Mucosa of gallbladder (tissue), 1 donor: ENCODE measurements at places on chromosomes 1 and 21. TPM values are rescaled to one million over a fixed set of nuclear protein-coding genes. Genes with fewer than 3 reads are reported as not detected.

DNA sequence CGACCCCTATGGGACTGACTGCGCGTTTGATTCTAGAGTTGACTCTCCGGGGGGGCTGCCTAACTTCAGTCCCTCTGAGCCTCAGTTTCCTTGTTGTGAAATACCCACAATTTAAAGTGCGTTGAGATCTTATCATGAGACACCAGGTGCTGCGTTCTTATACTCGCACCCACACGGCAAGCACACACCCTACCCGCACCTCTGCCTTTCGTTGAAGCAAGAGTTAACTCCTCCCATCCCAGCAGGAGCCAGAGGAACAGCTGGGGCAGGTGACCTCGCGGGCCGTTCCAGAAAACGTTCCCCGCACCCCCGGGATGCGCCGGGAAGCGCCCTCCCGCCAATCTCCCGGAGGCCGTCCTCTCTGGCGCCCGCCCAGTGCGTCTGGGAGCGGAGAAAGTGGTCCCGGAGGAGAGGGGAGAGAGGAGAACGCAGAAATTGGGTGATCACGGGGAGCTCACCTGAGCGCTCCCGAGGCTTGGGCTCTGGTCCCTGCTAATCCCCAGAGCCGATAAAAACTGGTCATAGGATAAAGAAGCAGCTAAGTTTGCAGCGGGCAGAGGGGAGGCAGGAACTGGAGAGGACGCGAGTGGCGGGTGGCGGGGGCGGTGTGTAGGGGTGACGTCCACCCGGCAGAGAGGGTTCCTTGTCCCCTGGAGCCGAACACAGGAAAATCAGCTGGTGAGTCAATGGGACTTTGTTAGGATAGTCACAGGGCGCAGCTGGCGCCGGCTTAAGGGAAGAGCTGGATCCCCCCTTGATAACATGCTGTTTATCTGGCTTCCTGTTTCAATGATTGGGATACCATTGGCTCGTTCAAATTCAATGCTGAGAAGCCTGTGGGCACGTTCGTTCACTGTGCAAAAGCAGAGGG lies 869 bp downstream of the NAV1 start:
- DNase-seq: no peak

GRCh38 chr1:185353124-185353523 lies 36.1 kb upstream of the IVNS1ABP start:
- no peak for DNase-seq

DNA sequence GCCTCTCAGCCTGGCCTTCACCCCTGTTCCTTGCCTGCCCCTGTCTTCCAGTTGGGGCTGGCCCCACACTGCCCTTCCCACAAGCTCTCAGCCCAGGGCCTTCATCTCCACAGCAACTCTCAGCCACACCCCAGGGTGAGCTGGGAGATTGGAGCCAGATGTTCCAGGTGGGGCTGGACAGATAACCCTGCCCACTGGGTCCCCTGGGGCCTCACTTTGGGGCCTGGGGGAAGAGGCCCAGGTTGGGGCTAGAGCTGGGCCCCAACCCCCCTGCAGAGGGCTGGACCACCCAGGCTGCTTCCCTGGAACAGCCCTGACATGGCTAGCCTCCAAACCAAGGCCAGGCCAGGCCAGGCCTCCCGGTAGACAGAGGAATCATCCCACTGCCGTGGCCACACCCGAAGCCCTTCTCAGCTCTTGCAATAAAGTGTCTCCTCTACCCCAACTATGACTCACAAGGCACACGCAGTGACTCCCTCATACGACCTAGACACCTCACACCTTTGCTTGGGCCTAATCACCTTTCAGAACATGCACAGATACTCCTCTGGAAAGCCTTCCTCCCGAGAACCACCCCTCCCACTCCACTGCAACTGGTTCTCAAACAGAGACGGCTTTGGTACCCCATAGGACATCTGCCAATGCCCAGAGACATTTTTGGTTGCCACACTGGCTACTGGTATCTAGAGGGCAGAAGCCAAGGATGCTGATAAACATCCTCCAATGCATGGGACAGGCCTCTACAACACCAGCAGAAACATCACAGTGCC lies 22.2 kb downstream of the SLC2A1 start:
- DNase-seq: no peak

DNA sequence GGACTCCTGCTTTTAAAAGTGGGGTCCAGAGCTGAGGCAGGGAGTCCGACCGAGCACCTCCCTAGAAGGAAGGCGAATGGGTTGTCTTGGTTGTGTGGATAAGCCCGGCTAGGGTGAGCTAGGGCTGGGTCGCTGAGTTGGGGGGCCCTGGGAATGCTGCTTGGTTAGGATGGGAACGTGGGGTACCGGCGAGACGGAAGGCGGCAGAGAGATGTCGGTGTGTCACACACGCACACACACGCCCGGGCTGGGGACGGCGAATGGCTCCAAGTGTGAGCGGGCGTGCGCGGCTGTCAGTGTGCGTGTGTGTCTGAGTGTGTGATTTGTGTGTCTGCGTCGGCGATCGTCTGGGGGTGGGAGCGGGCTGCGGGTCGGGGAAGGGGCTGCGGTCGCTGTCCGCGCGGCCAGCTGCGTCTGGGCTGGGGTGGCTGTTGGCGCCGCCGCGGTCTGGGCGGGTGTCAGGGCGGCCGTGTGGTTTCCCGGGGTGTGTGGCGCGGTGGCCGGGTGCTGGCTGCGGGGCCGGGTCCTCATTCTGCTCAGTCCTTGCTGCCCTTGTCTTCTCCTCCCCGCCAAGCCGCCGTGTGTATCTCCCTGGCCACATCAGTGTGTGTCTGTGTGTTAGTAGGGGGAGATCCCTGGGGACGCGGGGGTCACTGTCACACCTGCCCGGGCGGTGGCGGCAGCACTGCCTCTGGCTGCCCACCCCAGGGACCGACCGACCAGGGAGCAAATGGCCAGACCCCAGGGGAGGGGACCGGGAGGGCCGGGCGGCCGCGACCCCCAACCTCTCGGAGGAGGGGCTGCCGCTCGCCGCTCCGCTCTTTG lies 1.1 kb downstream of the EFNA3 start:
- no peak for DNase-seq

- DNase-seq: no peak
Measured at GRCh38 chr1:60678802-60679201, 403.6 kb upstream of the NFIA start.

- DNase-seq: no peak
Measured at GRCh38 chr1:181817091-181817490, 244.4 kb downstream of the ZNF648 start.

DNA sequence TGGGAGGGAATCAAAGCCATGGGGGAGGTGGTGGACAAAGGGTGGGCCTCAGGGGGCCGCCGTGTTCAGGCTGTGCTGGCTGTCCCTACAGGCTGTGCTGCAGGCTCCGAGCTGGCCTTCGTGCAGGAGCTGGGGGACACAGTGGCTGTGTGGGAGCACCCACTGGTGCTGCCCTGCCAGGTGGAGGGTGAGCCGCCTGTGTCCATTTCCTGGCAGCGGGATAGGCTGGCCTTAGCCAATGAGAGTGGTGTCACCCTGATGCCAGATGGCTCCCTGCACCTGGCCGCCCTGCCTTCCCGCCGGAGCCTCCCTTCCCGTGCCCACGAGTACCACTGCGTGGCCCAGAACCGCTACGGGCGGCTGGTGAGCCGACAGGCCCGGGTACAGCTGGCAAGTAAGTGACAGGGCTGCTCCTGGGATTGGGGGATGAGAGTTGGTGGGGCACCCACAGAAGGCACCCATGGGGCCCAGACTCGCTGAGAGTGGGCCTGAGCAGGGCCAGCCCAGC lies 20.2 kb downstream of the SLC27A3 start:
- DNase-seq: no peak

GRCh38 chr1:156104065-156104810 lies 10.3 kb upstream of the LMNA start:
- peak; percentile 71 for DNase-seq

- DNase-seq: no peak
Measured at GRCh38 chr1:234706931-234707330, 97.0 kb upstream of the IRF2BP2 start.

GRCh38 chr1:66580081-66580480 lies 46.1 kb downstream of the SGIP1 start:
- no peak for DNase-seq

DNA sequence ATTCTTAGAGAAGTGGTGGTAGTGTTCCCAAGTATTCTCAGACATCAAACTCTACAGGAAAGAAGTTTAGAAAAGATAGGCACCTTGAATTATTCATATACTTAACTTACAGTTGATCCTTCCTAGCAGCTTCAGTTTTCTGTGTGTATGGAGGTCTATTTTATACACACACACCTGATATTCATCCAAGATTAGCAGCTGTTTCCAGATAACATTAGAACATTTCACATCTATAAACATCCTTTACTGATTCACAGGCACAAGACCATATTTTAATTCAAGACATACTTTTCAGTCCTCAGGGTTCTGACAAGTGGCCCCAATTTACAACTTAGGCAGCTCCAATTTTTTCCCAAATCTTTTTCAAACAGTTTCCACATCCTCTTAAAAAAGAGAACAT lies 287.8 kb upstream of the USP25 start:
- DNase-seq: no peak

- no peak for DNase-seq
Measured at GRCh38 chr1:68162761-68163160, 69.6 kb downstream of the WLS start.

- DNase-seq: no peak
Measured at GRCh38 chr1:1451696-1452364, 2.3 kb downstream of the ATAD3C start.

DNA sequence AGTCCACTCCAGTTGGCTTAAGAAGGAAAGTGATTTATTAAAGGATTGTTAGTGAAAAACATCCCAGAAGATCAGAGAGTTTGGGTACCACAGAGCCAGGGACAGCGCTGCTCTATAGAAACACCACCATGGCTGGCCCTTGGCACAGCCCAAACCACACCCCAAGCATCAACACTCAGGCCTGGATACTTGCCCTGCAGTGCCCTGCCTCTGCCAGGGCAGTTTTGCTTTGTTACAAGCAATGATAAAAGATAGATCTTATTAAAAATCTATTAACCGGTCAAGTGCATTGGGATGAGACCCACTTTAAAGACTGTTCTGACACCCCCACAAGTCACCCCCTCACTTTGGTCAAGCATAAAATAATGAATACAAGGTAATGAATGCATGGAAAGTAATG lies 56.6 kb downstream of the KIF21B start:
- DNase-seq: no peak

- DNase-seq: no peak
Measured at GRCh38 chr1:57443004-57443403, 19.1 kb upstream of the DAB1 start.

GRCh38 chr1:204943495-204943894 lies 72.8 kb downstream of the NFASC start:
- DNase-seq: no peak

- peak; percentile 84 for DNase-seq
Measured at GRCh38 chr1:151547119-151547899, 7.2 kb downstream of the TUFT1 start.

GRCh38 chr1:1432274-1432950 lies 3.1 kb upstream of the VWA1 start:
- DNase-seq: no peak

- no peak for DNase-seq
Measured at GRCh38 chr1:66644331-66644730, 107.9 kb upstream of the DYNLT5 start.

DNA sequence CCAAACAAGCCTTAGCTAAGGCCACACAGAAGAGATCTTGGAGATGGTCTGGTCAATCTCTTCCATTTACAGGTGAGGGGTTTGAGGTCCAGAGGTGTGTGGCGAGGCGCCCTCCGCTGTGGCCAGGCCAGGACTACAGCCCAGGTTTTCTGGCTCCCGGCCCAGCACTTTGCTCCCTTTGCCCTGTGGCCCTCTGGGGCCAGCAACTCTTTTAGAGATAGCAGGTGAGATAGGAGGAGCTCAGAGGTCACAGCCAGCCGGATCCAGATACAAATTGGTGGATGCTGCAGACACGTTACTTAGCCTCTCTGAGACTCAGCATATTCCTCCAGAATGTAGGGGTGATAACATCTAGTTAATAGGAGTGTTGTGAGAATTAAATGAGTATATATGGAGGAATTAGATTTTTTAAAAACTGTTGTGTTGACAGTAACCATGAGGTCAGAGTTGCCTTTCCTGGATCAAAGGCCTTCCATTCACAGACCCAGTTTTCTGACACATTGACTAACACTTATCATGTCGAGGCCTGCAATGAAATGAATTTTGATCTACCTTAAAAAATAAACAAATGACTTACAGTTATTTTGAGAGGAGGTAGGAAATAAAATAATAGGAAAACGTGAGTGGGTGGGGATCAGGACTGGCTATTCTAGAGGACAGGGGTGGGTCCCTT lies 16.6 kb downstream of the TEX35 start:
- no peak for DNase-seq

- no peak for DNase-seq
Measured at GRCh38 chr21:44071359-44072104, 35.7 kb upstream of the PWP2 start.

The DPT gene
- 30.7 TPM for total RNA-seq

The ABCA4 gene
- 0.26 TPM for total RNA-seq

The NEK2 gene
- total RNA-seq: 1.3 TPM

The SMG5 gene
- 107 TPM for total RNA-seq

The NSL1 gene
- 29.7 TPM for total RNA-seq

The PEF1 gene
- 66.3 TPM for total RNA-seq

The CAPN9 gene
- total RNA-seq: 0.83 TPM

The TCEANC2 gene
- total RNA-seq: 6.0 TPM

The GSTM1 gene
- total RNA-seq: 0.40 TPM
